ENCODE measurements at places on chromosomes 5 and 9.

DNA sequence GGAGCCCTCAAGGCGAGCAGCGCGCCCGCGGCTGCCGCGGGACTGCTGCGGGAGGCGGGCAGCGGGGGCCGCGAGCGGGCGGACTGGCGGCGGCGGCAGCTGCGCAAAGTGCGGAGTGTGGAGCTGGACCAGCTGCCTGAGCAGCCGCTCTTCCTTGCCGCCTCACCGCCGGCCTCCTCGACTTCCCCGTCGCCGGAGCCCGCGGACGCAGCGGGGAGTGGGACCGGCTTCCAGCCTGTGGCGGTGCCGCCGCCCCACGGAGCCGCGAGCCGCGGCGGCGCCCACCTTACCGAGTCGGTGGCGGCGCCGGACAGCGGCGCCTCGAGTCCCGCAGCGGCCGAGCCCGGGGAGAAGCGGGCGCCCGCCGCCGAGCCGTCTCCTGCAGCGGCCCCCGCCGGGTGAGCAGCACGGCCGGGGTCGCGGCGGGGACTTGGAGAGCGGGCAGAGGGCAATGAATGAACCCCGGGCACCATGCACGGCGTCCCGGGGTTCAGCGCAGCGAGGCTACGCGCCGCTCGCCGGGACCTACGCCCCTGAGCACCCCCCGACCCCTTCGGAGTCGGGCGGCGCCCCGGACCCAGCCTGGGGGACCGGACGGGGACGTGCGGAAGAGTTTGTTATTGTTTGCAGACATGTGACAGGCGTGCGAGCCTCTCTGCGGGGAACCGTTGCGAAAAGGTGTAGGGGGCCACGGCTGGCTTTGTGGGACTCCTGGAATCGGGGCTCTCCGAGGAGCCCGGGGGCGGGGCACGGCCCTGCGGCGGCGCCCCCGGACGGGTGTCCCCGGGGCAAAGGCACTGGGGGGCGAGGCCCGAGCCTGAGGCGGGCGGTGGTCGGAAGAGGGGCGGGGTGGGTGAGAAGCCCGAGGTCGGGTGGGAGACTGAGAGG, 553 bp downstream of the MAP3K1 start:
- peak; percentile 61 for DNase-seq

DNA sequence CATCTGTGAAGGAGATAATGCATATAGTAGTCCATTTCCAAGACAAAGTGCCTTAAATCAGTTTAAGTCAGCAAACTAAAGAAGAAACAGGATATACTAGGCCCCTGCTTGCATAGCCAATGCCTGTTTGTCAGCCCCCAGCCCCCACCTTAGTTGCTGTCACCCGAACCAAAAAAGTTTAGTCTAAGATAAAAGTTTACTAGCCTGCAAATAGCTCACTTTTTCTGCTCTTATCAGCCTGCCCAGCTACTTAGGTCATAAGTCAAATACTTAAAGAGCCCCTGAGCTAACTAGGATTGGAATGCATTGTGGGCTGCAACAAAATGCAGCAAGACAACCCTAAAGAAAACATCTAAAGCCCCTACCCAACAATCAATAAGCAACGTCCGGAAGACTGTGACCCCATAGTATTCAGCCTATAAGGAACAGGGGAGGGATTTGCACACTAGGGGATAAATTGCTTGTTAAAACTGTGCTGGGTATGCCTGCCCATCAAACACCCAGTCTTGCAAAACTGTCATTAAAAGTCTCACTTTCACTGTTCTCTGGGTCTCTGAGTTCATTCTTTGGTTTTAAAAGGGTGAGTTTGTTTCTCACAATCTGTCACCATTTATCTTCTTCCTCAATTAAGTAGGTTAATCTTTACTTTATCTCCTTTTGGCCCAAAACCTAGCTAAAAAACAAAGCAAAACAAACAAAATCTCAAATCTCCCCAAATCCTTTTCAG, 92.4 kb upstream of the CEP78 start:
- DNase-seq = no peak

GRCh38 chr9:111029260-111029659, 9.0 kb downstream of the LPAR1 start:
- DNase-seq = no peak

- DNase-seq = no peak
Measured at GRCh38 chr5:150044329-150044681, 42.0 kb downstream of the CSF1R start.

DNA sequence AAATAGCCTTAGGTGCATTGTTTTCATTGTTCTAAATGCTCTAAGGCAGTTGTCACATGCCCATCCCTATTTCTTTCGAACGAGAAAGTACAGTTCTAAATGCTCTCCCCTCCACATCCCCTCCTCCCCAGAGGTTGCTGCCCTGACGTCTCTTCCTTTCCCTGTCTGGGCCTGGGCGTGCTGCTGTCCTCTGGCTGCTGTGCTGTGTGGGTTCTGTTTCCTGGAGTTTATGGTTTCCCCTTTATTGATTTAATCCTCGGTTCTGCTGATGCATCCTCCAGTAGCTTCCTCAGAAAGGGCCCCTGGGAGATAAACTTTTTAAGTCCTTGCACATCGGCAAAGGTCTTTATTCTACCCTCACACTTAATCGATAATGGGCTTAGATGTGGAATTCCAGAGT, 48.8 kb downstream of the MVB12B start:
- DNase-seq = no peak

DNA sequence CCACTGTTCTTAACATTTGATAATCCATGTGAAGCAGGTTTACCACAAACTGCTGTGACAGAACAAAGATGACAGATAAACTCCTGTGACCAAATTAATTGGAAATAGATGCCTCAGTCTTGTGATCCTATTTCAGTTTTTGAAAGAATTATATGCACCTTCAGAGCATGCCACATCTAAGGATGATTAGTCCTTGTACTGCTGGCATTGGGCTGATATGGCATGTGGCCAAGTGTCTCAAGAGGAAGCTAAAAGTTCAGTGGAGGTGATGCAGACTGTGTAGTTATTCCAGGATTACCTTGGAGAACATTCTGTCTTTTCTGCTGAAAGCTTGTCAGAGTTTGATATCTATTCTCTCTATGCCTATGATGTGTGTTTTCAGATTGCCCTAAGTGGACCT, 314.4 kb upstream of the EFNA5 start:
- no peak for DNase-seq

GRCh38 chr5:28190011-28190410, 1151.6 kb upstream of the CDH9 start:
- no peak for DNase-seq

DNA sequence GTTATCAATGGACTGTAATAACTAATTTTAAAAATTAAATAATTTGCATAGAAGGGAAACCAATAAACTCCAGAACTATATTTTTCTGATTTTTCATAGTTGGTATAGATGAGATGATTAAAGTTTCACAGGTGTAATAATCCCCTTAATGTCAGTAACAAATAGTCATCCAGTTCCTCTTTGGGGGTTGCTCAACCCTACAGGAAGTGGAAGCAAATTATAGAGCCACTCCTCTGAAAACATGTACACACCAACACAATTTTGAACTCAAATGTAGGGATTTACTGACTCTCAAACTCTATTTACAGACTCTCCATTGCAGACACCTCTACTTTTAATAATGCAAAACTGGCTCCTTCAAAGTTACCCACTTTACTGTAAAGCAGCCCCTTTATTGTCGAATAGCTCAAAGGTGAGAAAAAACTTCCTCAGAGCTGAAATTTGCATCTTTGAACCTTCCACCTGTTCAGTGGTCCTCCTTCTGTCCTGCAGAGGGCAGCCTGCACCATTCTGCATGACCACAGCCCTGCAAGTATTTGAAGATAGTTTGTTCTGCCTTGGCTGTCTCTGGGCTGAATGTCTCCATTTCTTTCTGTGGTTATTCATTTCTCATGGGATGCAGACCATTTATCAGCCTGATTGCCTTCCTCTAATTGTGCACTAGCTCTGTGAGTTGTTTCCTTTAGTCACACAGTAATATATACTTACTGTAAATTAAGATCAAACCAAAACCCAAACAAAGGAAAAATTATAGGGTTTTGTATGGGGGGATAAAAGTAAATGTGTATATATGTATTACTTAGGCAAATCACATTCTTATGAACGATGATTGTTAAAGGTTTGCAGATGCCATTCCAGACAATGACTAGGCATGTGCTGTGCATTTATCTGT, 383.2 kb upstream of the SGCD start:
- DNase-seq = no peak

DNA sequence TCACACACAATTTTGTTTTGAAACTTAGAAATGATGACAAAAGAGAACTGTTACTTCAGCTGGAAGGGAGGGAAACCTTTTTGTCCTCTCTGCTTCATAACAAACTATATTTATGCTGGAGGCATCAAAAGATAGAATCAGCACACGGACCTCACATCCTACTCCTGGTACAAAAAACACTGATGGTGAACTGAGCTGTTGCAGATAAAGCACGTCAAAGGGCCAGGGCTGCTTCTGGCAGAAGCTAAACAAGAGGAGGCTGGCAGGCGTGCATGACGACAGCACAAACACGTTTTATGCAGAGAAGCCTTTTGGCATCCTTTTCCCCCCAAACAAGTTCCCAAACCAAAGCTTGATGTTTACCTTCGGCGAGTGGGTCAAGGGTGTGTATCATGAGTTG, 169.6 kb downstream of the SLC24A2 start:
- DNase-seq = peak; percentile 54

GRCh38 chr5:80781356-80781755, 126.6 kb upstream of the DHFR start:
- DNase-seq = no peak

Measured in C1 segment of cervical spinal cord (tissue), 14 donors.